ENCODE measurements at places on chromosomes 11 and 22.

- no peak for DNase-seq
Observed at GRCh38 chr11:74570266-74571061, 21.9 kb upstream of the POLD3 start.

GRCh38 chr22:27959335-27960090 lies 40.5 kb upstream of the PITPNB start:
- DNase-seq, result no peak

GRCh38 chr11:88293931-88294330 lies 43.6 kb downstream of the CTSC start:
- no peak for DNase-seq

DNA sequence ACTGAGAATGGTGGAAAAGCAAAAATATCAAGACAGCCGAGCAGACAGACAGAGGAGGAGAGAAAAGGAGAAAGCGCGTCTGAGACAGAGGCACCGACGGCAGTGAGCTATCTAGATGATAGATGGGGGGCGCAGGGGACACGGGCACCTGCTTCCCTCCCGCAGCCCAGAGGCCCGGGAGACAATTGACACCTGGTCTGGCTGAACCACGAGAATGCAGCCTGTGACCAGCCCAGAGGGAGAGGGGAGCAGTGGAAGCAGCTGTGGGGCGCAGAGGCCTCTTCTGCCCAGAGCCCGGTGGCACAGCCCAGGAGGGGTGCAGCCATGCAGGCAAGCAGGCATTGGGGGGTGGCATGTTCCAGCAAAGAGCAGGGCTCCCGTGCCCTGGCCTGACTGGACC lies 48.2 kb downstream of the ELFN2 start:
- no peak for DNase-seq

DNA sequence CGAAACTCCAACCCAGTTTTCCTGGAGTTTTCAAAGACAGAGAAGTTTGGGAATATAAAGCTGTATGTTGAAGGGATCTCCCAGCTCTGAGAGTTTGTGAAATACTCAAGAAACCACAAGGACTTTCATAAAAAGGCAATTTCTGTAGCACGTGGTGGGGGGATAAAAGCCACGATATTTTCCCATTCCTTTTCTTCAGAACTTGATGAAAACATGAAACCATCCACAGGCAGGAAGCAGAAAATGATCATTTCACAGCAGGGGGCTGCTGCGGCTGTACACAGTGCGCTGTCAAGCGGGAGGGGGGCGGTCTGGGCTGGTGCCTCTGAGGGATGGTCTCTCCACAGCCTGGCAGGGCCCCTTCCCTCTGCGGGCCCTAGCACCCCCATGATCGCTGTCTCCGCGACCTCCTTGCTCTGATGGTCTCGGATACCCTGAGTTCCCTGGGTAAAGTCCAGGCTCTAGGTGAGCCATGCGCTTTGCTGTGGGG lies 423.2 kb downstream of the MN1 start:
- no peak for DNase-seq

GRCh38 chr22:47276450-47276820 lies 514.0 kb downstream of the TBC1D22A start:
- no peak for DNase-seq

GRCh38 chr11:2205981-2206690 lies 34.5 kb upstream of the TH start:
- DNase-seq, result no peak

DNA sequence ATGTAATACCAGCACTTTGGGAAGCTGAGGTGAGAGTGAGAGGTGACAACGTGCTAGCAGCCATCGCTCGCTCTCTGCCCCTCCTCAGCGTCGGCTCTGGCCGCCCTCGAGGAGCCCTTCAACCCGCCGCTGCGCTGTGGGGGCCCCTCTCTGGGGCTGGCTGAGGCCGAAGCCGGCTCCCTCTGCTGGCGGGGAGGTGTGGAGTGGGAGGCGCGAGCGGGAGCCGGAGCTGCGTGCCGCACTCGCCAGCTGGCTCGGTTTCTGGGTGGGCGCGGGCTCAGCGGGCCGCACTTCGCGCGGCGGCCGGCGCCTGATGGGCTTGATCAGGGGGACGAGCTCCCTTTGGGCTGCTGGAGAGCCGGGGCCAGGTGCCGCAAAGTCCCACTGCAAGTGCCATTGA lies 98.9 kb upstream of the UBASH3B start:
- DNase-seq, result no peak

DNA sequence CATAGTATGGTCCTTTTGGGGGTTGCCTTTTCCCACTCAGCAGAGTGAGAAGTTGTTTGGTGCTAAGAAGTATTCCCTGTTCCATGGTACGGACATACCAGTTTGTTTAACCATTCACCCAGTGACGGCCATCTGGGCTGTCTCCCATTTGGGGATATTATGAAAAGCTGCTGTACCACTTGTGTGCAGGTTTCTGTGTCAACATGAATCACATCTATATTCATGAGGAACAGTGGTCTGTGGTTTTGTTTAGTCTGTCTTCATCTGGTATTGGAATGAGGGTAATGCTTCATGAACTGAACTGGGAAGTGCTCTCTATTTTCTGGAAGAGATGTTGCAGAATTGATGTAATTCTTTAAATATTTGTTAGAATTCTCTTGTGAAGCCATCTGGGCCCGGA lies 89.5 kb downstream of the TRMU start:
- no peak for DNase-seq

DNA sequence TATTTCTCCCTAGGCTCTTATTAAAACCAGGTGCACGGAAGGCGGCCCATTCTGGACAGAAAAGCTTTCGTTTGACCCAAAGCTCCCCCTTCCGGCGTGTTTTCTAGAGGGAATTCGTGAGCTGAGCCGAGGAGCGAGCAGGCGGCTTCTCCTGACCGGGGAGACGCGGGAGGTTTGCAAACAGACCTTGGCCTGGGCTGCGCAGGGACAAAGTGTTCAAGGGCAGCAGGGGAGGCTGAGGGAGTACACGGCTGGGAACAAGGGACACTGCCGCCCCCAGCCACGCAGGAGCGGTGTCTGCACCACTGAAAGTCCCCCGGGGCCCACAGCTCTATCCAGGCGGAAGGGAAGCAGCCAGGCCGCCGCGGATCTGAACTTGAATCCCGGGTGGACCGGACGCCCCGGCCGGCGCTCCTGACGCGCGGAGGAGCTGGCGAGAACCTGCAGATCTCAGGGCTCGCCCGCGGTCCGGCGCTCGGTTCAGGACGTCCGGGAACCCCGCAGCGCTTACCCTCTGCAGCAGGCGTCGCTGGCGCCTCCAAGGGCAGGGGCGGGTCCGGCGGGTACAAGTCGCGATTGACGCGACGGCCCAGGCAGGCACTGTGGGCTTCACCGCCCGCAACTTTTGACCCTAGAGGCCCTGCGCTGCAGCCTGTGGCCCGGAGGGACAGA lies 101.9 kb downstream of the WT1 start:
- DNase-seq, result no peak

GRCh38 chr22:35204807-35205775 lies 52.2 kb upstream of the HMGXB4 start:
- DNase-seq, result no peak

GRCh38 chr11:80084608-80085007 lies 643.8 kb upstream of the TENM4 start:
- no peak for DNase-seq

DNA sequence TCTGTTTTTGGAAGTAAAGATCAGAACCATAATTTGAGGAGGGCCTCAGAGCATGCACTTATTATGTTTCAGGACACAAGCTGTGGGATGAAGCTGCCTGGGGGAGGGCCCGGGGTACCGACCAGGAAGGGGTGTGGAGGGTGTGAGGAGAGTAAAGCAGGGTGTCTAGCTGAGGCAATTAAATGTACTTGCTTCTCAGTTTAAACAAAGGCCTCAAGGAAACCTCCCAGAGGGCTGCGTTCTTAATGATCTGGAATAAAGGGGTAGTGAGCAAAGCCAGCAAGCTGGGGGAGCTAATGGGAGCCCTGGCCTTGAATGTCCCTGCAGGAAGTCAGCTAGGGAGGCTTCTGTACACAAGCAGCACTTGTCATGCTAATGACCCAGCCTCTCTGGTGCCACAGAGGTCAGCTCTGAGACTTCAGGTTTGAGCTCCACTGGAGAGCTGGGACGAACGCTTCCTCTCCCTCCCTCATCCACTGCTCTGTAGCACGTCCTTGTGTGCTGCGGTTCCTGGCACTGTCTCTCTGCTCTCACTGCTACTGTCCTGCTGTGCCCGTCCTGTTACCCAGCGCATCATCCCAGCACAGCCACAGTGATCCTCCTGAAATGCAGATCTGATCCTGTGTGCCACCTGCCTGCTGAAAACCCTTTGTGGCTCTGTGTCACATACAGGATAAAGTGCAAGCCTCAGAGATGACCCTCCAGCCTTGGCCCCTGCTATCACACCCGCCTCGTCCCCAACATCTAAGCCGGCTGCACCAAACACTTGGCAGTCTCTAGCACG lies 159.7 kb downstream of the DBX1 start:
- DNase-seq, result no peak

DNA sequence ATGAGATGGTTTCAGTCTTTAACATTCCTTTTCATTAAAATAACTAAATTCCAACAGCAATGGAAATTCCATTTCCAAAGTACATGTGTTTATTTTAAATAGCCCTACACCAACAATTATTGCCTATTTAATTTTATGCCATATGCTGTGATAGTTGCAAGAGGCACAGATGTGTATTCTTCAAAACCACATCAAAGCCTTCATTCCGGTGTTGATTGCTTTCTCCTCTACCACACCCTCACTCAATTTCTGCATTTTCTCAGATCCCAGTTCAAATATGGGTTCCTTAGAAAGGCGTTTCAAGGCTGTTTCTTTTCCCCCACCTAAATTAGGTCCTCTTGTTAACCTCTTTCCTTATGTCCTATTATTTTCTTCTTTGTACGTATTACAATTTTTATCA lies 6.0 kb upstream of the HSD17B12 start:
- no peak for DNase-seq

DNA sequence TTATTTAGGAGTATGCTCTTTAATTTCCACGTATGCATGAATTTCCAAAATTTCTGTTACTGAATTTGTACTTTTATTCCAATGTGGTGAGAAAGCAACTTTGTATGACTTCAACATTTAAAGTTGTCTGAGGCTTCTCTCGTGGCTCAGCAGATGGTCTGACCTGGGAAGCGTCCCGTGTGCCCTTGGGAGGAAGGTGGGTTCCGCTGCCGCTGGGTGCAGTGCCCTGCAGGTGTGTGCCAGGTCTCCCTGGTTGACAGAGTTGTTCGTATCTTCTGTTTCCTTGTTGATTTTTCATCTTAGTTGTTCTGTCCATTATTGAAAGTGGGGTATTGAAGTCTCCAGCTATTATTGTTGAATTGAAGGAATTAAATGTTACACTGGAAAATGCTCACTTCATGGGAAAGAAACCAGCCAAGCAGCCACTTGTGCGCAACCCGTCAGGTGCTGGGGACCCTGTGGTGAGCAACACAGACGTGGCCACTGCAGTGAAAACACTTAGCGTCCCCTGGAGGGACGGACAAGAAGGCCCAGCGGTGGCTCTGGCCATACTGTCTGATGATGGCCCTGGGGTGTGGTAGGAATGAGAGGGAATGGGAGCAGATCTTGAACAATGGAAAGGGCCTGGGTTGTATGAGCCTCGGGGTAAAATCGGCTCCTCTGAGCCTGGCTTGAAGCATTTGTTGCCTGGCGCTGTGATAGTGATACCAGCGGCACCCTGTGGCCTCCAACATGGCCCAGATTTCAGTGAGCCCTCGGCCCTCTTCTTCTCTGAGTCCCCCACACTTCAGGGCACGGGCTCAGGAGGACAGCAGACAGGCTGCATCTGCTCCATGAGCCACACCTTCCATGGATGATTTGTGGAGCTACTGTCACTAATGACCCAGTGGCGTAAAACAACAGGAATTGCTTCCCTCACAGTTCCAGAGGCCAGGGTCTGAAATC lies 31.5 kb upstream of the KRTAP5-7 start:
- no peak for DNase-seq

- no peak for DNase-seq
Observed at GRCh38 chr11:2721210-2721916, 21.6 kb upstream of the KCNQ1OT1 start.

DNA sequence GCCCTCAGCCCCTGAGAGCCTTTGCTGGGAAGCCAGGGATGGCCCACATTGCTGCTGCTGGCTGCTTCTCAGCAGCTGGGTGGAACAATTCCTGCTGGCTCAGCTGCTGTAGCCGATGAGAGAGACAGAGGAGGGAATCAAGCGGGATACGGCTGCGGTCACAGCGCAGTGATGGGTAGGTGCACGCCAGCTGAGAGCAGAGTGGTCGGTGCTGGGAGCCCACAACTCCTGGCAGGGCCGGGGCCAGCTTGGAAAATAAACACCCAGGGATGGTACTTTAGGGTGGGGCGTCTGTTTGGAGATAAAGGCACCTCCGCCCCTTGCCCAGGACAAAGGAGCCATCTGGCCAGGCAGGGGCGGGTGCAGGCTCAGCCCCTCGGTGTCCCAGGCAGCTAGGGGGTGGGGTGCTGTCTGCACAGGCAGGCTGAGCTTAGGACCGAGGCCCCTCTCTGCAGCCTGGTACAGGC lies 480.5 kb downstream of the MIAT start:
- DNase-seq, result no peak

GRCh38 chr11:39732001-39732400 lies 1727.5 kb downstream of the LRRC4C start:
- no peak for DNase-seq

Measured in NK-92 treated with Interleukin-12 subunit alpha and Interleukin-12 subunit beta, amount 100 ng/mL, for 24 hours (cell line).